ENCODE measurements at places on chromosomes 11 and 22.

- no peak for DNase-seq
Measured at GRCh38 chr11:64445651-64446050, 86.7 kb downstream of the RPS6KA4 start.

GRCh38 chr11:81869351-81870065 is 864.2 kb downstream of the FAM181B start:
- DNase-seq, result peak; percentile 69

- DNase-seq, result no peak
Measured at GRCh38 chr22:46417769-46418168, 82.3 kb downstream of the TRMU start.

DNA sequence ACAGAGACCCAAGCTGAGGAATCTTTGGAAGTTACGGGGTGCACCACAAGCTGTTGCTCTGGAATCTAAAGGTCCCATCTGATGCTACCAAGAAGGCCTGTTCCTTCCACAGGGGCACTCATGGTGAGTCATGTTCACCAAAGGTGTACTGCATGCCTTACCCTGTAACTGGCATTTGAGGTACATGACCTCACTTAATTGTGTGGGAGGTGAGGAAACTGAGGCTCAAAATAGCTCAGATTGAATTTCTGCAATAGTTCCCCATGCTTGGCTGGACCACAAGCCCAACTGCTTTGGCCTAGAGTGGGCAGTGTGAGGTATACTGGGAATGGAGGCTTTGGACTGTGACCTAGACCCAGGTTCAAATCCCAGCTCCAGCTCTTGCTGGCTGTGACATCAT is 8.2 kb downstream of the MTFP1 start:
- DNase-seq, result no peak

DNA sequence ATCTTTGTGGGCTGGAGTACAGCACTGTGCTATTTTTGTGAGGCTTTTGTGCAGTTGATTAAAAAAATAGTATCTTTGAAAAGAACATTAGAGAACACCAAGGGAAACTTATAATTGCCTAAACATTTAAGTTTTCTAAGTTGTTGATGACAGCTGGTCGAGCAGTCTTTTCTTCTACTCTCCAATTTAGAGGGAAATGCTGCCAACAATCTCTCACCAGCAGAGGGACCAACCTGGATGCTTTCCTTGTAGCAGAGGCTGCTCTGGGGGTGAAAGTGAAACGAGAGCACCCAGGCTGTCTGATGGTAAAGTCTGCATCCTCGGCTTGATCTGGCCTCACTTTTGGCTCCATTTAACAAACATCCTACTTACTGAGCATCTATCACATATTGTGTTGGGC is 1286.5 kb upstream of the TENM4 start:
- peak; percentile 15 for DNase-seq

DNA sequence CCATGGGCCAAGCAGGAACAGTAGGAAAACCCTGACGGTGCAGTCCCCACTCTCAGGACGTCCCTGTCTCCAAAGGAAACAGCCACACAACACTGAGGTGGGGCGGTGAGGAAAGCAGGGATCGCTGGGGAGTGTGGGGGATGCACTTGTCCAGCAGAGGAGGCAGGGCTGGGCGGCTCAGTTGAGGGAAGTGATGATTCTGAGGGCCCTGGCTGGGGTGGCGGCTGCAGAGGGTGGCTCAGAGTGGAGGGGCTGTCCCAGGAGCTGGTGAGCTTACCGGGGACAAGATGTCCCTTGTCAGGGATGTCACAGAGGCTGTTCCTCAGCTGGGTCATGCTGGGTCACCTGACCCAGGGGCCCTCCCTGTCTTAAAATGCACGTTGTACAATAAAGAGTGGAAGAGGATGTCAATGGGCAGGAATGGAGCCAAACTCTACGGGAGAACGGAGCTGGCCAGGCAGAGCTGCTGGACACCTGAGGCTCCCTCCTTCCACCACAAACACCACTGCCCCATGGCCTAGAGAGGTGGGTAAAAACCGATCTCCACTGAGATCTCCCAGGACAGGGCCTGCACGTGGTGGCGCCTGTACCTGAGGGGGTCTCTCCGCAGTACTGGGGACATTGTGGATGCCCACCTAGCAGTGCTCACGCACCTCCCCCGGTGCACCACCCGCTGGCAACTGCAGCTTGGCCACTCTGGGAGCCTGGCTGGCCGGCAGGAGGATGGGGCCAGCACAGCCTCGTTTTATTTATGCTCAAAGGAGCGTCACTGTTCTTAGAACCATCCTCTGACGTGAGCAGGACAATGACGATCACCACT is 9.7 kb upstream of the EFCAB6 start:
- no peak for DNase-seq

DNA sequence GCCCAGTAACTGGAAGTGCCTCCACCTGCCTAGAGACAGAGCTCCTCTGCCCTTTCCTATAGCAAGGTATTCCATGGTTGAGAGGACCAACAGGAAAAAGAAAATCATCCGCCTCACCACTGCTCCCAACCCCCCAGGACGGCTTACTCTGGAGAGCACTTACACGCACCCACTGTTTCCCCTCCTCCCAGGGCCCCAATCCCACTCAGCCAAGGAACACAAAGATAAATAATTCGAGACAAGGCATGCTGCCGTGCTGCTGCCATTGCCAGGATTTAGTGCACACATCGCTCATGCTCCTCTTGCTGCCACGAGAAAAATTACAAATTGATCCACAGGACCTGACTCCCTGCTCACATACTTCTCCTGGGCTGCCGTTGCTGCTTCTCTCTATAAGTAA is 516.6 kb downstream of the BUD13 start:
- DNase-seq, result no peak

GRCh38 chr11:20474176-20474881 is 86.8 kb downstream of the PRMT3 start:
- DNase-seq, result no peak

GRCh38 chr11:116172156-116172555 is 600.6 kb downstream of the BUD13 start:
- no peak for DNase-seq

DNA sequence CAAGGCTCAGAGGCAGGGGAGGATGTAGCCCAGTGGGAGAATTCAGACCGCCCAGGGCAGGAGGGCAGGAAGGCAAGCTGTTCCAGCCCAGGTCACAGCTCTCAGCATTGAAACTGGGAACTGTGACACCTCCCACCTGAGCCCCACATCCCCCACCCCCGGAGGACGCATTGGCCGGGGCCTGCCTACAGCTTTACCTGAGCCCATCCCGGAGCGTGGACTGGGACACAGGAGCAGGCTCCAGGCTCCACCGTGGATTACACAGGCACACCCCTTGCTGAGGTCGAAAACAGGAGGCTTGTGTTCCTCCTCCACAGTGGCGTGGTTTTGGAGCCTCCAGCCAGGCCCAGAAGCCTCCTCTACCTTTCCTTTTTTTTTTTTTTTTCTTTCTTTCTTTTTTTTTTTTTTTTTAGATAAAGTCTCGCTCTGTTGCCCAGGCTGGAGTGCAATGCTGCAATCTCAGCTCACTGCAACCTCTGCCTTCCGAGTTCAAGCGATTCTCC is 9.1 kb upstream of the PGA3 start:
- DNase-seq, result no peak

- DNase-seq, result no peak
Measured at GRCh38 chr11:14471127-14471526, 28.5 kb downstream of the COPB1 start.

- DNase-seq, result peak; percentile 58
Measured at GRCh38 chr11:102553835-102554282, 23.3 kb upstream of the MMP7 start.

Measured in GM06990 (cell line).